ENCODE measurements at places on chromosomes 11 and 22.
A peak's percentile ranks its signal among the peaks of the same experiment; 100 is the strongest.

GRCh38 chr22:27799015-27799826 is 2.3 kb downstream of the MN1 start:
- no peak for DNase-seq

GRCh38 chr11:102924851-102925380 is 30.6 kb downstream of the MMP13 start:
- no peak for DNase-seq

- no peak for DNase-seq
Observed at GRCh38 chr11:62600367-62601121, 1.1 kb downstream of the MTA2 start.

- no peak for DNase-seq
Observed at GRCh38 chr22:20405291-20405930, 11.5 kb downstream of the ZNF74 start.

DNA sequence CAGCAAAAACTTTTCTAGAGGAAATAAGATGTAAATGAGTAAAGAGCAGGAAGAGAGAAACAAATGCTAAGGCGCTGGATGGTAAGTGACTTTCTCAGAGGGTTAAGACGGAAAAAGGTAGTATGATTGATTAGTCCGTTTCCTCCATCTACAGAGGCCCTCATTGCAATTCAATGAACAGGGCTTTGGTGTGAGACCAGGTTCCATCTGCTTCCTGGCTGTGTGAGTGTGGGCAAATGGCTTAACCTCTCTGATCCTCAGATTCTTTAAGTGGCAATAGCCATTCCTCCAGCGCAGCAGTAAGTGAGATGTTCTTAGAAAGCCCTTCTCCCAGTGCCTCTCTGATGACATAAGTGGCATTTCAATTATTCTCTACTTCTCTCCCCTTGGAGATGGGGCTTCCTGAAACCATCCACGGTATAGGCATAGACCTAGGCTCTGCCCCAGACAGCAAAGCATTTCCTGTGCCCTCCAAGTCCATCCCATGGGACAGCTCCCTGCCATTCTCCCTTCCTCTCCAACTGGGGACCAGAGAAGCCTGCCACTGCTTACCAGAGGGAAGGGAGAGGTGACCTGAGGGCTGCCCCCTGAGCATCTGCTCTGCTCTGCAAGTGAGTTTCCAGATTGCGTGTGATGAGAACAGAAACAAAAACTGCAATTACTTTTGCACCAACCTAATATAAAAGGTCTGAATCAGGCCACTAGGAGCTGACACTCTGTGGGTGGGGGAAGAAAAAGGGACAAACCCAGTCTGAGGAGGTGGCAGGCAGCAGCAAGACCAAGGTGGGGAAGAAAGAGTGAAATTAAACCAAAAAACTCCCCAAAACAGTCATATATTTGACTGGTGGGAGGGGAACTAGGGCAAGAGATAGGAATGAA is 12.7 kb upstream of the CD44 start:
- DNase-seq = no peak

DNA sequence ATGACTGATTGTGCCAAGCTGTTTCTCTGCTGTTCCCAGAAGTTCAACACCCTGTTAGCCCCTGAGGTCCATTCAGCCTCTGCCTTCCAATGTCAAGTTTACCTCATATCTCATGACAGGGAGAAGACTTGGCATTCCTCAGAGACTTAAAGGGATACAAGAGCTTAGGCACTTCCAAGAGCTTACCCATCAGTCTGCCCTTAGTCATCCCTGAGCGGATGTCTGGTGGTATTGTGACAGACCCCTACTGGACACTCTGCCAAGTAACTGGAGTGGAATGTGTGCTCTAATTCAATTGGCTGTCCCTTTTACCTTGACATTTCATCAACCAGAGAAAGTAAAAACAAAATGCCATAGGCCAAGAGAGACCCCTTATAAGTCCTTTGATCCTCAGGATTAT is 151.5 kb downstream of the AASDHPPT start:
- no peak for DNase-seq

GRCh38 chr11:10428453-10428852 is 26.6 kb upstream of the AMPD3 start:
- DNase-seq = no peak

- no peak for DNase-seq
Observed at GRCh38 chr11:65781152-65781961, 581 bp upstream of the AP5B1 start.

GRCh38 chr11:81839016-81839415 is 894.6 kb downstream of the FAM181B start:
- no peak for DNase-seq

- no peak for DNase-seq
Observed at GRCh38 chr11:3199537-3200295, 18.9 kb downstream of the MRGPRG start.

GRCh38 chr11:44865866-44866272 is 84.8 kb downstream of the TP53I11 start:
- DNase-seq = no peak

DNA sequence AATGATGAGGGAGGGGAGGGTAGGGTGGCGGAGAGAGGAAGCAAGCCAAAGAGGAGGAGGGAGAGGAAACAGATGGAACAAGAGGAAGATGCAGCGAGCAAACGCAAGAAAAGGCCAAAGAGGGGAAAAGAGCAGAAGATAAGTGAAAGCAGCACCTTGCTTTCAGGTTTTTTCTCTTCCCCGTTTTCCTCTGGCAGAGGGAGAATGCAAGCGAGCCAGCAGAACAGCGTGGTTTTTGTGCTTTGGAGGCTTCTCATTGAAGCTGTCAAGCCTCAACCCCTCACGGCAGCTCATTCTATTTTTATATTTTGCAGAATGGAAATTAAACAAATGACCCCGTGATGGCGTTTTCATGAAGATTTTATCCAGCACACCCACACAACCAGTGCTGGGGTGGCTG is 67.1 kb upstream of the GRAMD1B start:
- DNase-seq = no peak

GRCh38 chr22:43884600-43885318 is 7.1 kb downstream of the PNPLA5 start:
- peak; percentile 77 for DNase-seq

DNA sequence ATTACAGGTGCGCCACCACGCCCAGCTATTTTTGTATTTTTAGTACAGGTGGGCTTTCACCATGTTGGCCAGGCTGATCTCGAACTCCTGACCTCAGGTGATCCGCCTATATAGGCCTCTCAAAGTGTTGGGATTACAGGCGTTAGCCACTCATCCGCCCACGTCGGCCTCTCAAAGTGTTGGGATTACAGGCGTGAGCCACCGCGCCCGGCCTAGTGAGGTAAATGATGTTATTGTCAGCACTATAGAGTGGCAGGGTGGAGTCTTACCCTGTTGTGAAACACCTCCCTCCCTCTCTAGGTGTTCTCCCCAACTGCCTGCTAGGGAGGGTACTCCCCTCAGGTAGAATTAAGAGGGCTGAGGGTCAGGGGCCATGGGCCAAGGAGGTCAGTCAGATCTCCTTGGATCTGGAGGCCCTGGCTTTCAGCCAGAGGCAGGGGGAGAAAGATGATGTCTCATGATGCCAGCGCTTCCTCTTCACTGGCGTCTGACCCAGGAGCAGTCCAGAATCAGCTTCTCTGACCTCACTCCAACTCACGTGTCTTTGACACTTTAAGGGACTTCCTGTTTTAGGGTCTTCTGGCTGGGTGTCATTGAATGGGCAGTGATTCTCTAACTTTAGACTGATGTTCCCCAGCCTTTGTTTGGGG is 2.0 kb downstream of the GGA1 start:
- DNase-seq = peak; percentile 50

DNA sequence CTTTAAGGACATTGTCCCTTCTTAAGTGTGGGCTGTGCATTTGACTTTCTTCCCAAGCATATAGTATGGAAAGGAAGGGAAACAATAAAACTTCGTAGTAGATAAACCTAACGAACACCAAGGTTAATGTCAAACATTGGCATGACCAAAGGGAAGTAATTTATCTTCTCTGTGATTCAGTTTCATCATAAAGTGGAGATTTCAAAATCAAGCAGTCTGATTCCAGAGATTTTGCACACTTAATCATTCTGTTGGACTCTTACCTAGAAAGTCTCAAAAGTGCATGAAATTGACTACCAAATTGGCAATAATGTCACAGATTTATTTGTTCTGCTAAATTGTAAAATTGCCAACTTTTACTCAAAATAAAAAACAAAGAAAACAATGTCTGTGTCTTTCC is 559.7 kb downstream of the JRKL start:
- DNase-seq = no peak

GRCh38 chr11:1043563-1044096 is 7.1 kb upstream of the MUC6 start:
- DNase-seq = no peak

DNA sequence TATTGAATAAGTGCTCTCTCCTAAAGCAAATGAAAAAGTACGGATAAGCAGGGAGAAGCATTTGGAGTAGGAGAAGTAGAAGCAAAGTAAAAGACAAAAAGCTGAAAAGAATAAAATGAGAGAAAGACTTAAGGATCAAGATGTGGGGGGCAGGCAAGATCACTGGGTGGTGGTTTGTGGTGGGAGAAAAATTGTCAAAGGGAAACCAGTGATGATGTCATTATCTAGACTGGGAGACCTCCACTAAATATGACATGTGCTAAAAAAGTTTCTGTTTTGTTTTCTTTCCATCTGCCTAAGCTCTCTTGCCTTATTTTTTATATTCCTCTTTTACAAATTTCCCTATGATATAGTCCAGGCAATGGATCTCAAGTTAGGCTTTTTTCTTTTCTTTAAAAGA is 14.8 kb upstream of the MAML2 start:
- no peak for DNase-seq

GRCh38 chr22:45268958-45269844 is 15.5 kb upstream of the UPK3A start:
- DNase-seq = peak; percentile 80

- no peak for DNase-seq
Observed at GRCh38 chr11:62489204-62489603, 57.4 kb downstream of the AHNAK start.

DNA sequence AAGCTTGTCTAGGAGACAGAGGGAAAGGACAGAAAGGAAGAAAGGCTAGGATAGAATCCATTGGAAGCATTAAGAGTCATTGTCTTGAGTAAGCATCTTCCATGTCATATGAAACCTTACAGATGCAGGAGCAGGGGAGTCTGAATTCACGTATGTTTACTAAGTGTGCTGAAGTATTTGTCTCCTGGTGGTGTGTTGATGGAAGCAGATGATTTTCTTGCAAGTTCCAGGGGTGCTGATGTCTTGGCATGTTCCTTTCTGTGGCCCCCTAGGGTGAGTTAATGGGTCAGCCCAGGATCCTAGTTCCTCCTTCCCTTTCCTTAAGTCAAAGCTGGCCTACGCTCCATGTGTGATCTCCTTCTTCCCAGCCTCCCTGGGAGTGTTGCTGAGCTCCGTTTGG is 110.2 kb downstream of the TEAD1 start:
- DNase-seq = no peak

GRCh38 chr11:74154620-74155281 is 16.1 kb downstream of the C2CD3 start:
- DNase-seq = no peak

- no peak for DNase-seq
Observed at GRCh38 chr11:43872995-43873394, 7.6 kb upstream of the ALKBH3 start.

- DNase-seq = no peak
Observed at GRCh38 chr11:44931466-44931865, 19.2 kb downstream of the TP53I11 start.

- DNase-seq = peak; percentile 73
Observed at GRCh38 chr11:3840870-3841425, at the start of gene RHOG. TSS of gene RHOG (minus strand) at chr11:3840959. CDS start at chr11:3828138, 12,821 bp downstream.

- DNase-seq = no peak
Observed at GRCh38 chr11:134124660-134125451, 56.0 kb downstream of the JAM3 start.

- DNase-seq = no peak
Observed at GRCh38 chr11:26287067-26287518, 44.8 kb upstream of the ANO3 start.

DNA sequence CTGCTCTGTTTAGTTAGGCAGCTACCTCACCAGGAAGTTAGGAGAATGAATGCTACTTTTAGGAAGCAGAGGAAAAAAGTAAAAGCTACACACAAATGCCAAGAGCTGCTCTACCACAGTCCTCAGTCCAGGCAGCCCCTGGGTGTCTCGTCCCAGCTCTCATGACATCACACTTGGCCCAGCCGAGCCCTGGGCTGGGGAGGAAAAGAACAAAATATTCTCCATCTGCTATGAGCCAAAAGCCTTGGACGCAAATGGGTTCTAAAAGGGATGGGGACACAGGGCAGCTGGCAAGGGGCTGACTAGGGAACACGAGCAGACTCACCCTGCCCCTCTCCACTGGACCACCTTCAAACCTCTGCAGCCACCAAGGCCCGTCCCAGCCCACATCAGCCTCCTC is 26.1 kb downstream of the TMEM184B start:
- no peak for DNase-seq
